ENCODE measurements at places on chromosomes 11 and 22. TPM values are rescaled to one million over a fixed set of nuclear protein-coding genes. Genes with fewer than 3 reads are reported as not detected.

DNA sequence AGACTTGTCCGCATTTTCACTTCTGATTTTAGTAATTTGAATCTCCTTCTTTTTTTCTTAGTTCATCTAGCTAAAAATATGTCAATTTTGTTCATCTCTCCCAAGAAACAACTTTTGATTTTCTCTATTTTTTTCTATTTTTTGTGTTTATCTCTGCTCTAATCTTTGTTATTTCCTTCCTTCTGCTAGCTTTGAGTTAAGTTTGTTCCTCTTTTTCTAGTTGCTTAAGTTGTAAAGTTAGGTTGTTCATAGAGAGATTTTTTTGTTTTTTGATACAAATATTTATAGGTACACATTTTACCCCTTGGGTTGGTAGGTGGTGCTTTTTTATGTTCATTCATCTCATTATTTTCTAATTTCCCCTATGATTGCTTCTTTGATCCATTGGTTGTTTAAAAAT lies 22.1 kb upstream of the XKR3 start:
- H3K27ac ChIP-seq = no peak overlapping the region
- H3K4me1 ChIP-seq = no peaks in the 10 kb centered on the region
- DNase-seq = no peak
- H3K4me3 ChIP-seq = no peak overlapping the region
- H3K27me3 ChIP-seq = no peaks in the 10 kb centered on the region

Gene OR52N4
- not detected for total RNA-seq

DNA sequence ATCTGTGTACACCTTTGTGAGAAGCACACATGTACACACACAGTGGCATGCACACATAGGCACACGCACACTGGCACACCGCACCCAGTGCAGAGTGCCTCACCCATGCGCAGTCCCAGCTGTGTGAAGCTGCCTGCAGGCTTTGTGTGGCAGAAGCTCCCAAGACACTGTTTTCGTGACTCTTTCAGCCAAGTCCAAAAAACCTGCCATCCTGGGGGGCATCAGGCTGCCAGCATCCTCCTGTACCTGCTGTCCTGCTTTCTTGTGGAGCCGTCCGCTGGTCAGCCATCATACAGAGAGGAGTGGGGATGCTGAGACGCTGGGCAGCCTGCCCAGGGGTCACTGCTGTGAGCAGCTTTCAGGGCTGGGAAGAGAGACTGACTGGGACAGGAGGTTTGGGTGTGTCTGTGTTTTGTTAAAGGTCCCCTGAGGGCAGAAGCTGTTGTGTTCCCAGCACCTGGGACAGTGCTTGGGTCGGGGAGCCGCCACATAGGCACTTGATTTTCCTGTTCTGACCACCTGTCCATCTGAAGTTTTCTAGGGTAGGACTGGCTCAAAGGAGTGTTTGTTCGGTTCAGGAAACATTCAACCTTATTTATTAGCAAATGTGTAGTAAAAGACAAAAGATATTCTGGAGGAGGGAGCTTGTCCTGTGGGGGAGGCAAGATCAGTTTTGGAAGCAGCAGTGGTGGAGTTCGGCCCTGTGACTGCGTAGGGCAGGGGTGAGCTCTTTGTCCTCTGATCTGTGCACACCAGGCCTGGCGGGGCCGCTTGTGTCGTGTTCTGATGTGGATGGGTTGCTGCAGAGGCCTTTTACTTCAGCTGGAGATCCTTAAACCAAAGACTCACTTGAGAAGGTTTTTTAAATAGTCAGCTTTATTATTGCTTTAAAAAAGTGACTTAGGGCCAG lies 29.7 kb downstream of the AP2A2 start:
- no peaks in the 10 kb centered on the region for H3K27me3 ChIP-seq
- peaks cover 8% of the 10 kb centered on the region for H3K36me3 ChIP-seq
- no peak overlapping the region for H3K27ac ChIP-seq
- no peak for DNase-seq

GRCh38 chr11:43548916-43549315 lies 131.6 kb upstream of the HSD17B12 start:
- peaks cover 2% of the 10 kb centered on the region for H3K36me3 ChIP-seq
- H3K27ac ChIP-seq = no peak overlapping the region
- H3K4me1 ChIP-seq = peaks cover 3% of the 10 kb centered on the region
- no peak for DNase-seq
- no peak overlapping the region for H3K4me3 ChIP-seq

- peak; percentile 56 for DNase-seq
- H3K36me3 ChIP-seq = peaks cover 25% of the 10 kb centered on the region
- peak overlapping the region; percentile 89 for H3K4me3 ChIP-seq
- H3K27me3 ChIP-seq = no peaks in the 10 kb centered on the region
- H3K27ac ChIP-seq = no peak overlapping the region
- H3K4me1 ChIP-seq = no peaks in the 10 kb centered on the region
Observed at GRCh38 chr11:65116370-65117205, 913 bp downstream of the ZNHIT2 start.

Gene MACROD1
- total RNA-seq = 18.3 TPM

DNA sequence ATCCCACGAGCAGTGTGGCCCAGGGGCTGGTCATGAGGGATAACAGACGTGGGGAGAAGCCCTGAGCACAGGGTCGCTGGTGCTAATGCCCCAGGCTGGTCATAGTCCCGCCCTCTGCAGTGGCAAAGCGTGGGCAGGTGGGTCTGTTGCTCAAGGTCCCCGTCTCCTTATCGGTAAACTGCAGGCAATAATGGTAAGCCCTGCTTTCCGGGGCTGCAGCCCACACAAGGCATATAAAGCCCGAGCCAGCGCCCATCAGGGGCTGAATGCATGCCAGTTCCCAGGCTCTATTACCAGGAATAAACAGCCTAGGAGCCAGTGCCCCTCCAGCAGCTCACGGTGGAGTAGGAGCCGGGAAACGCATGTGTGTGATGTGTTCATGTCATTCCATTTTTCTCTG lies 261.0 kb downstream of the BRD1 start:
- H3K27me3 ChIP-seq = no peaks in the 10 kb centered on the region
- no peak overlapping the region for H3K4me3 ChIP-seq

Gene MS4A6E
- total RNA-seq = not detected

Gene CRYBA4
- 0.52 TPM for total RNA-seq

Gene MOGAT2
- not detected for total RNA-seq

Gene RPS6KB2
- total RNA-seq = 46.6 TPM

DNA sequence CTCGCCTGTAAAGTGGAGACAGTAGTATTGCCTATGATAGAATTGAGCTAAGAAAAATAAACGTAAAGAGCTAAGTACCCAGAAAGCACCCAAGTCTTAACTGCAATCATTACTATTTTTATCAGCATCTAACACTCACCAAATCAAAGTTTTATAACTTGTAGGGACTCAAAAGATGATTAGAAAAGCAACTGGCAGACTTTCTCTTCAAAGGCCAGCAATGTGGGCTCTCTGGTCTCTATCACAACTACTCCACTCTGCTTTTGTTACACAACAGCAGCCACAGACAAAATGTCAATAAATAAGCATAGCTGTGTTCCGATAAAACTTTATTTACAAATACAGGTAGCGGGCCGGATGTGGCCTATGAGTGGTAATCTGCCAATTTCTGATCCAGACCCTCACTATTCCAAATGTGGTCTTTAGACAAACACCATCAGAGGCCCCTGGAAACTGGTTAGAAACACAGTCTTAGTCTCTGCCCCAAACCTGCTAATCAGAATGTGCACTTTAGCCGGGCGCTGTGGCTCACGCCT lies 8.2 kb downstream of the TPST2 start:
- H3K27ac ChIP-seq = no peak overlapping the region
- DNase-seq = no peak
- H3K4me1 ChIP-seq = peaks cover 19% of the 10 kb centered on the region
- no peak overlapping the region for H3K4me3 ChIP-seq
- no peaks in the 10 kb centered on the region for H3K27me3 ChIP-seq

DNA sequence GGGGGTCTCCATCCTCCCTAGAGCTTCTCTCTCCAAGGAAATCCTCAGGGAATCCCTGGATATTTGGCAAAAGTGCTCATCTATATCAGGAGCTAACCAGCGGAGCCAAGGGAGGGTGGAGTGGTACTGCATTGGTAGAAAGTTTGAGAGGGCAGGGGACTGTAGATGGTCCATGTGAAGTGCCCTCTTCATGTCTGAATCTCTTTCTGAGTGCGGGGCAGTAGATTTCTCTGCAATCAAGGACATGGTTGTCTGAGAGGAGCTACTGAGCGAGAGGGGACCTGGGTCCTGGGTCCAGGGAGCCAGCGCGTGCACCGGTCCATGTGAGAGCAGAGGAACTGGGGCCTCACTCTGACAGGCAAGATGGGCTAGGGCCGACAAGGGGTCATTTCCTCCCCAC lies 701 bp downstream of the DIXDC1 start:
- H3K4me1 ChIP-seq = peaks cover 5% of the 10 kb centered on the region
- H3K4me3 ChIP-seq = peak overlapping the region; percentile 87
- H3K27me3 ChIP-seq = no peaks in the 10 kb centered on the region
- DNase-seq = no peak

- H3K36me3 ChIP-seq = no peaks in the 10 kb centered on the region
- H3K27ac ChIP-seq = no peak overlapping the region
- no peak for DNase-seq
- H3K4me1 ChIP-seq = no peaks in the 10 kb centered on the region
- H3K27me3 ChIP-seq = no peaks in the 10 kb centered on the region
Observed at GRCh38 chr11:14054116-14055107, 91.9 kb downstream of the SPON1 start.

- H3K27me3 ChIP-seq = no peaks in the 10 kb centered on the region
- no peak overlapping the region for H3K27ac ChIP-seq
- no peak overlapping the region for H3K4me3 ChIP-seq
- no peaks in the 10 kb centered on the region for H3K36me3 ChIP-seq
- DNase-seq = no peak
Observed at GRCh38 chr22:26927821-26928220, 270.4 kb downstream of the MIAT start.

DNA sequence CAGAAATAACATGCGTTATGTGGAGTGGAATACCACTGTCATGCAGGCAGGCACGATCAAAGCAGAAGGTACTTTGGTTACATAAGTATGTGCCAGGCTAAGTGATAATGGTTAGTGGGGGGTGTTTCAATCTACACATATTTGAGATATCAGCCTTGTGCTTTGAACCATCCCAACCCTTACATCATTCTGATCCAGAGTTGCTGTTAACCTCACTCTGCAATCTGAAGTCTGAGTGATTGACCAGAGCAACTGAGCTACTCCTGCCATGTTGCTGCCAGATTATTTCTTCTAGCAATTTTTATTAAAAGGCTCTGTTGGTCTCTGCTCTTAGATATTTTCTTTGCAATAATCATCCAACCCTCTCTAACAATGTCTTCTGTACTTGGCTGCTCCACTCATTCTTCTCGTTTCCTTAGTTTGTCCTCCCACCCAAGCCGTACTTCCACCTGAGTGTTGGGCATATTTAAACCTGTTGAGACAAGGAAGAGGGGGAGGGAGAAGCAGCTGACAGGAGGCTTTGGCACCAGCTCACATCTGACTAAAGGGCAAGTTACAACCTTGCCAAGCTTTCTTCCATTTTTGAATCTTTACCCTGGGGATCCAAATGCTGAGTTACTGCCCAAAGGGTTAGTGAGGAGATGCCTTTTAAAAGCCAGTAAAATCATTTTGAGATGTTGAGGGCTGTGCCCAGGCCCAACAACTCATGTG lies 114.1 kb upstream of the SESN3 start:
- DNase-seq = no peak
- no peaks in the 10 kb centered on the region for H3K27me3 ChIP-seq
- H3K4me1 ChIP-seq = no peaks in the 10 kb centered on the region
- no peak overlapping the region for H3K27ac ChIP-seq

DNA sequence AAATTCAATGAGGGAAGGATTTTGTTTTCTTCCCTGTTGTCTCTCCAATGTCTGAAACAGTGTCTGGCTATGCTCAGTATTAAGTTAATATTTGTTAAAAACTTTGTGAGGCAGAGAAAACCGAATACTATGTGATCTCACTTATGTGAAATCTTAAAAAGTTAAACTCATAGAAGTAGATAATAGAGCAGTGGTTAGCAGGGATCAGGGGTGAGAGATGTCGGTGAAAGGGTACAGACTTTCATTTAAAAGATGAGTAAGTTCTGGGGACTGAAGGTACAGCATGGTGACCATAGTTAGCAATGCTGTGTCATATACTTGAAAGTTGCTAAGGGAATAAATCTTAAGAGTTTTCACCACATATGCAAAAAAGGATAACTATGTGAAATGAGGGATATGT lies 244.6 kb downstream of the AASDHPPT start:
- peaks cover 3% of the 10 kb centered on the region for H3K4me1 ChIP-seq
- no peak overlapping the region for H3K4me3 ChIP-seq
- H3K27ac ChIP-seq = no peak overlapping the region
- no peak for DNase-seq
- H3K36me3 ChIP-seq = peaks cover 41% of the 10 kb centered on the region
- no peaks in the 10 kb centered on the region for H3K27me3 ChIP-seq

DNA sequence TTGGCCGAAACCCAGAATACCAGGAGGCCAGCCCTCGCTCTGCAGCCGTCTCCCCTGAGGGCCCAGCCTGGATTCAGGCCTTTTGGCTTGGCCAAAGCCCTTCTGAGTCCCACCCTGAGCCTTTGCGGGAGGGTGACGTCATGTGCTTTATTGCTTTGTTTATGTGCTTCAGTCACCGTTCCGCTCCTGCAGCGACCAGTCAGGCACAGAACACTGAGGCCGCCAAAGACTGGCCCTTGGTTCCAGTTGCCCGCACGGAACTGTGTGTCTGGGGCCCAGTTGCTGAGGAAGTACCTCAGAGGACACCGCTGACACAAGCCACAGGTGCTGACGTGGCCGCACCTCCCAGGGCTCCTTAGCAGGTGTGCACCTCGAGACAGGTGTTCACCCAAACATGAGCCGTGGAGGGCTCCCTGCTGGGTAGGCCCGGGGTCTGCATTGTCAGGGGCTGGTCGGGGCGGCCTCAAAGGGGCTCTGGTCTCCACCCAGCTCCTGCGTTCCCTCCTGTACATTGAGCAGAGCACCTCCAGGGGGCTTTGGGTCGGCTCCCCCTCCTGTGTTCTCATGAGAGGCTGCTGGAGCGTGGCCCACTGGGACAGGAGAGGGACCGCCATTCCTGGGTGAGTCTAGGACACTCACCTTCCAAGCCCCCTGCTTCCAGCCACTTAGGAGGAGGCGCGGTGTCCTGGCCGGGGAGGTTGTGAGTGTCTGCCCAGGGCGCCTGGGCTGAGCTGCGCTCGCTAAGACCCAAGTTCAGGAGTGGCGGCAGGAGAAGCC lies 376.8 kb downstream of the TBC1D22A start:
- H3K36me3 ChIP-seq = no peaks in the 10 kb centered on the region
- H3K27ac ChIP-seq = no peak overlapping the region
- H3K4me1 ChIP-seq = no peaks in the 10 kb centered on the region
- no peak overlapping the region for H3K4me3 ChIP-seq
- no peak for DNase-seq

GRCh38 chr11:3959015-3959902 lies 103.8 kb downstream of the STIM1 start:
- no peak overlapping the region for H3K27ac ChIP-seq
- H3K27me3 ChIP-seq = no peaks in the 10 kb centered on the region
- H3K36me3 ChIP-seq = no peaks in the 10 kb centered on the region
- no peak for DNase-seq
- no peaks in the 10 kb centered on the region for H3K4me1 ChIP-seq

Data from H9 (cell line).